ENCODE measurements at places on chromosomes 2 and 18. TPM values are rescaled to one million over a fixed set of nuclear protein-coding genes. Genes with fewer than 3 reads are reported as not detected.

Gene NEU4
- not detected for total RNA-seq

Gene PLCL1
- total RNA-seq: 0.20 TPM

Gene RAB6C
- not detected for total RNA-seq

Gene MBD5
- 19.3 TPM for total RNA-seq

Gene PTPRN
- total RNA-seq: not detected

Gene POTEC
- total RNA-seq: not detected

Gene GLI2
- total RNA-seq: 0.72 TPM

Gene C2orf81
- total RNA-seq: 0.56 TPM

Gene GALNT13
- total RNA-seq: 0.04 TPM

Gene ADRA2B
- total RNA-seq: not detected

Gene ADD2
- total RNA-seq: 0.56 TPM

Gene TMEM247
- not detected for total RNA-seq

Gene EIF2AK2
- total RNA-seq: 15.4 TPM

Gene ASPRV1
- total RNA-seq: 0.16 TPM

Gene ASB18
- not detected for total RNA-seq

Gene PLEK
- 1.00 TPM for total RNA-seq

Gene LAMA3
- total RNA-seq: 40.1 TPM

Gene EVX2
- total RNA-seq: not detected

Gene GRP
- total RNA-seq: not detected

Gene DOK6
- total RNA-seq: 0.04 TPM

Gene KIAA2012
- total RNA-seq: not detected

Gene ZNF516
- 19.3 TPM for total RNA-seq

Gene IFIH1
- 10.3 TPM for total RNA-seq

Gene MTCL1
- total RNA-seq: 9.9 TPM

Gene ELP2
- total RNA-seq: 45.6 TPM

Gene LIMS2
- total RNA-seq: 6.0 TPM

Gene AKAIN1
- not detected for total RNA-seq

Data from esophagus mucosa (tissue), 1 donor.